Inflammatory macrophage treated with lipopolysaccharide for 4 hours (primary cell): ENCODE measurements at places on chromosomes 11 and 22.

DNA sequence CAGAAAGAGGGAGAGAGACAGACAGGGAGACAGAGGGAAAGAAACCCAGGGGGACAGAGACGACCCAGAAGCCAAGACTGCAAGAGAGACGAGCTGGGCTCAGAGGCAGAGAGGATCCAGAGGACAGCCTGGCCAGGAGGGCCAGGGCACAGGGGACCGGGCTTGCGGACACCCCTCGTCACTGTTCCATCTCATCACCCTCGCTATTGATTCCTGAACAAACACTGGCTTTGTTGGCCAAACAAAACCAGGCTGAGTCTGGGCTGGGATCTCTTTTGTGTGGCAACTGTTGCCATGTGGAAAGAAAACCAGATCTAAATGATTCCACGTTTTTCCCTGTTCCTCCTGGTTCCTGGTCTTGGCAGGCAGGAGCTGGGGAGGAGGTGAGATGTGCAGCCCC lies 339.4 kb downstream of the MN1 start:
- no peak for DNase-seq

DNA sequence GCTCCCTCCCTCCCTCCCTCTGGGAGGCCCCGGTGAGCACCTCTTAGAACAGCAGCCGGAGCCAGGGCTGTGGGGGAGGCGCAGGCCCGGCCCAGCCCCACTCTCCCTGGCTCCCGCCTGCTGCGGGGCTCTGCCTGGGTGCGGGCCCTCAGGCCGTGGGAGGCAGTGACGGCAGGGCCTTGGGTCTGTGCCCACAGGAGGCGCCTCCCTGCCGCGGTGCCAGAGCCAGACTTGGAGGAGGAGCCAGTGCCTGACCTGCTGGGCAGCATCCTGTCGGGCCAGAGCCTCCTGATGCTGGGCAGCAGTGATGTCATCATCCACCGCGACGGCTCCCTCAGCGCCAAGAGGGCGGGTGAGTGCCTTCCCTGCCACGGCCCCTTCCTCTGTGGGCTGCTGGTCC lies 9.5 kb downstream of the IRF7 start:
- DNase-seq = no peak

DNA sequence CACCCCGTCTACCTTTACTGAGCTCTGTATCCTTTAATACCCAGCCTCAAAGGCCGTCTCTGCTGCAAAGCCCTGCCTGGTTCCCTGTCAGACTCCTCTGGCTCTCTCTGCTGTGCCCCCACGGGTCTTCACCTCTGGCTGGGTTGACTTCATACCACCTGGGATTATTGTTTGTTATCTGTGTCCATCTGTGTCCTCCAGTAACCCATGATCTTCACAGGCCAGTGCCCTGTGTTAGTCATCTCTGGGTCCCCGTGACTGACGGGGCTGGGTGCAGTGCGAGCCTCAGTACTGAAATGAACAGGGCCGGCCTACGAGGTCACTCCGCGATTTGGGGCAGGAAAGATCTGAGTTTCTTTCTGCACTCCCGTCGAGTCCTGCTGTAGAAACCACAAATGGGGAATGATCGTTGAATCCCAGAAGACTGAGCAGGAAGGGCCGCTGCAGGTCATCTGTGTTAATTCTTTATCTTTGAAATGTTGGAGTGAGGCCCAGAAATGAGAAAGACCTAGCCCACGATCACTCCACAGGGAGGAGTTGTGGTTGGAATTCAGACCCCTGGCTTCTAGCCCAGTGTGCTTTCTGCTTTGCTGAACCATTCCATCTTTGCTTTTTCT lies 12.3 kb upstream of the TUB start:
- no peak for DNase-seq

- DNase-seq = peak; percentile 56
Observed at GRCh38 chr22:20080445-20080775, 369 bp downstream of the DGCR8 start.

DNA sequence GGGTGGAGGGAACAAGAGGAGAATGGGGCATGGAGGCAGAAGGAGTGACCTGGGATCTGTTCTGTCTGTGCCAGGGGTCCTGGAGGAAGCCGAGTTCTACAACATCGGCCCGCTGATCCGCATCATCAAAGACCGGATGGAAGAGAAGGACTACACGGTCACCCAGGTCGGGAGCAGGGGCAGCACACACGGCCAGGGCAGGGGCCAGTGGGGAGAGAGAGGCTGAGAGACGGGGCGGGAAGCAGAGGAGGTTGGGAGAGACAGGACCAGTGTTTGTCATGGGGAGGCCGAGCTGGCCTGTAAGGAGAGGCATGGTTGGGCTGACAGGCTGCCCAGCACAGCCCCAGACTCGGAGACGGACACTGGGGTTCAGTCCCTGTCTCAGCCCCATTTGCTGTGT lies 4.7 kb downstream of the KCTD17 start:
- DNase-seq = no peak

GRCh38 chr22:23315341-23315917 lies 135.1 kb downstream of the BCR start:
- peak; percentile 68 for DNase-seq

DNA sequence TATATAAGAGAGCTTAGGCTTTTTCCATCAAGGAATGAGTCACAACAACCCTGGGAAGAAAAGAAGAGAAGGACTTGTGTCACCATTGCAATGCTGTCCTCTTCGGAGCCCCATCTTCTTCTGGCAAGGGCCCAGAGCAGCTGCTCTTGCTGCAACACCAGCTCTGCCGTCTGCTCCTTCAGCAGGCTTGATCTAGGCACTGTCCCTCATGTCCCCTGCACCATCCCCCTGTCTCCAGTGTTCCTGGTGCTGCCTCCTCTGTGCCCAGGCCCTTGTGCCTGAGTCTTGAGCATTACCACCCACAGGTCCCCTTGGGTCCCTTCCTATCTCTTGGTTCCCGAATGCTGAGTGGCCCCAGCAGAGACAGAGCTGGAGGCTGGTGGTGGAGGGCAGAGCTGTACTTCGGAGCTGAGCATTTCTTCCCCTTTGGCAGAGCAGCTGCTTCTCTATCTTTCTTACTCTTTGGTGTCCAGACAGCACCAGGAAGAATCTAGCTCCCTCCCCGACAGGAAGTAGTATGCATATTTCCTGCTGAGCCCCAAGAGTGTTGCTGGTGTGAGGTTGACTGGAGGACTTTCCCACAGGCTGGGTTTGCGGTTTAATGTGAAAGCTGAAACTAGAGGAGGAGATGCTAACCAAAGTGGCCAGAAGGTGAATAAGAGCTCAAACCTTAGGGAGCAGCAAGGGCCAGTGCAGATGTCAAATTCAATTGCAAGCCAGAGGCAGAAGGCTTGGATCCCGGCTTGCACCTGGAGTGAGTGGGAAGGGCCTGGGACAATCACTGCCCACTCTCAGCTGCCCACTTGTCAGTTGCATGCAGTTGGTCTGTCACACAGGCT lies 27.8 kb downstream of the WEE1 start:
- peak; percentile 83 for DNase-seq

DNA sequence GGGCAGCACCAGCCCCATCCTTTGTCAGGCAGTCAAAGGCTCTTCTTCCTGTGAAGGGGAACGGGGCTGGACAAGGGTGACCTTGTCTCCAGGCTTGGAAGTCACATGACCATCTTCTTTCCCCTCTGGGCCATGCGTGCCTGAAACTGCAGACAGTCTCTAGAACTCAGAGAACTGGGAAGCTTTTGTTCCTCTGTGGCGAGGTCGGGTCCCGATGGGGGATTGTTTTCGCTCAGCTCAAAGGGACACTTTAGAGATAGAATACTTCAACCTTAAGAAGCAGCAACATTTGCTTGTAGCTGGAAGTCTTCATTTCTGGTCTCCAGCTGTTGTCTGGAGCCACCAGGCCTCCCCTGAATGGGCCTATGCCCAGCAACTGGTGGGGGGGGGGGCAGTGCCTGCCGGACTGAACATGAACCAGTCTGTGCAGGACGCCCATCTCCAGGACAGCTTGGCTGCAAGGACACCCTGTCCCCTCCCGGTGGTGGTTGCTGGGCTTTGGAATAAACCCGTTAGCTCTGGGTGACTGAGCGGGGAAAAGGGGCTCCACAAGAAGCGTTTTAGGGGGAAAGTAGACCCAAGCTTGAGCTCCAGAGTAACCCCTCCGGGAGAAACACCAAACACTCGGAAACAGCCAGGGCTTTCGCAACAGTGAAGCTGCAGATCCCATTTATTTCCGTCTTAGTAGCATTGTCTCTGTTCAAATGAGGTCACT lies 55.7 kb upstream of the EMID1 start:
- no peak for DNase-seq

GRCh38 chr11:72001834-72002591 lies 3.3 kb downstream of the IL18BP start:
- DNase-seq = no peak

GRCh38 chr11:114914231-114915005 lies 236.1 kb downstream of the NXPE2 start:
- no peak for DNase-seq

GRCh38 chr11:28822576-28822975 lies 714.4 kb downstream of the METTL15 start:
- no peak for DNase-seq

- DNase-seq = no peak
Observed at GRCh38 chr11:88626216-88626615, 288.7 kb upstream of the CTSC start.

- no peak for DNase-seq
Observed at GRCh38 chr22:49155770-49156580, 671.7 kb downstream of the BRD1 start.

DNA sequence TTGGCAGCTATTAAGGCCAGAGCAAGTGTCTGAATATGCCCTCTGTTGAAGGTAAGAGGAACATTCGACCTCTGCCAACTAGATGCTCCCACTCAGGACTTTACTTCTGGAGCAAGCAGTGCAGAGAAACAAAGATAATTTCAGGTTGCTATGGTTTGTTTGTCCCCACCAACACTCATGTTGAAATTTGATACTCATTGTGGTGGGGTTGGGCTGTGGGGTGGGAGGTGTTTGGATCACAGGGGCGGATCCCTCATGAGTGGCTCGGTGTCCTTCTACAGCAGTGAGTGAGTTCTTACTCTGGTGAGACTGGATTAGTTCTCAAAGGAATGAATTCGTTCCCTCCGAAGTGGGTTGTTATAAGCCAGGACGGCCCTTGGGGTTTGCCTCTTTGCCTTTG lies 12.0 kb downstream of the OR8A1 start:
- DNase-seq = no peak

- no peak for DNase-seq
Observed at GRCh38 chr22:47292546-47293320, 530.3 kb downstream of the TBC1D22A start.

DNA sequence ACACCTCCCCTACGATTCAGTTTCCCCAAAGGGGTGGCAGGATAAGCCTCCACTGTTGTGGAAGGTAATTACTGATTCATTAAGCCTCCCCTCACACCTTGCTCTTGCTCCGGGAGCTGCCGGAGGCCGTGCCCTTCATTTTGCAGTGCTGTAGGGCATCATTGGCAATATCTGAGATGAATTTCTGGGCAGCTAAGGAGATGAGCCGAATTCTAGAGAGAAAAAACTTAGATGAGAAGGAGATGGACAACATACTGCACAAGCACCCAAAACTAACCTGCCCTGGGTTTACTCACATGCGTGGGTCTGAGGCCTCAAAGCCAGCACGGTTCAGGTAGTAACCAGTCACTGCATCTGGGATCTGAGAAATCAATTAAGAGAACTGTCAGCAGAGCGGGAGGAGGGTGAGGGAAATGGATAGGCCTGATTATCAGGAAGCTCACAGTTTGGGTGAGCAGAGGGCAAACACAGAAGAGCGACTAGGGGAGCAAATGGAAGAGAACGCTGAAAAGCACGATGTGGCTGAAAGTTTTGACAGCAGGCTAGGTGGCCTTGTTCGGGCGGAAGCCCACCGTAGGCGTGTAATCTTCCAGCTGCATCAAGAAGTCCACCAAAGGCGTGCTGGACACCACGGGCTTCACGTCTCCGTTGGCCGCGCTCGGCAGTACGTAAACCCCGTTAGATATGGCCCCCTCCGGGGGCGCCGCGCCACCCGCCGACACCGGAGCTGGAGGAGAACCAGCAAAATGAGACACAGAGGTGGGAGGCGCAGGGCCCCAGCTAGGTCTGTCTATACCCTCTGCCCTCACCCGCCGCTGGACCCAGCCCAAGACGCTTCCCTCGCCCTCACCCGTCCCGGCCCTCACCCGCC lies 689 bp downstream of the TAF10 start:
- DNase-seq = no peak
